Esophagus squamous epithelium (tissue), 5 donors: ENCODE measurements at places on chromosomes 2 and 18.

GRCh38 chr2:43482961-43483360 is 112.9 kb downstream of the THADA start:
- no peak for DNase-seq

- DNase-seq: no peak
These were observed 2.2 kb downstream of the SEPTIN10 start for GRCh38 chr2:109611467-109612095.

GRCh38 chr2:8427211-8427610 is 254.6 kb upstream of the ID2 start:
- no peak for DNase-seq

- DNase-seq: no peak
These were observed 362.4 kb upstream of the MEX3C start for GRCh38 chr18:51559902-51560287.

GRCh38 chr2:46780801-46781445 is 134.7 kb downstream of the MCFD2 start:
- DNase-seq: no peak

DNA sequence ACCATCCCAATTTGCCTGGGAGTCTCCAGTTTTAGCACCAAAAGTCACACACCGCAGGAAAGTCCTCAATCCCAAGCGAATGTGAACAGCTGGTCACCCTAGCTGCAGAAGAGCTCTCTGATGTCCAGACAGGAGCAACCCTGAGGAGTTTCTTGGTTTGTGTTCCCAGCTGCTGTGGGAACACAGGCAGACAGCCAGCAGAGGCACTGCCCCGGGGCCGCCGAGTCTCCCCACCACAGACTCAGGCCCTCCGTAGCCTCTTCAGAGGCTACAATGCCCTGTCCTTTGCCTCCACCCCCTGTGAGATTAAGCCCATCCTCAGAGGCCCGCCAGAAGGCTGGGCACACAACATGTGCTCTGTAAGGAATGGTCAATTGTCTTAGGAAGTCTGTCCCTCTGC is 111.5 kb downstream of the TTC32 start:
- no peak for DNase-seq

- no peak for DNase-seq
These were observed 41.8 kb upstream of the ATIC start for GRCh38 chr2:215270118-215270451.

DNA sequence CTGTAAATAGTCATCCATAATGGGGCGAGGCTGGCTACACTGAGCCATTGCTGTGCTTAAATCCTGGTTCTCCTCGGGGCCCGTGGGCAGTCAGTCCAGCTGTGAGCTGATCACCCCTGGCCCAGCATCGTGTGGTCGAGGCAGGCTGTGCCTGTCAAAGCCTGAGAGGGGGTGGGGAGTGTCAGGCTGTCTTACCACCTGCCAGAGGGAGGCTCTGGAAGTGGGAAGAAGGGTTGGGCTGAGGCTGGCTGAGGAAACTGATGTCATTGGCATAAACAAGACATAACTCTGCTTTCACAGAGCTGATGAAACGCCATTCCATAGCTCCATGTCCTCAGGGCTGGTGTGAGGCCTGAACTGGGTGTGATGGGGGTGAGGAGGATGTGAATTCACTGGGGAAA is 49.7 kb downstream of the KLHL29 start:
- DNase-seq: no peak

- no peak for DNase-seq
These were observed 1.1 kb upstream of the DPP4 start for GRCh38 chr2:162074928-162075688.

- no peak for DNase-seq
These were observed 125.0 kb downstream of the LPIN1 start for GRCh38 chr2:11871421-11871820.

DNA sequence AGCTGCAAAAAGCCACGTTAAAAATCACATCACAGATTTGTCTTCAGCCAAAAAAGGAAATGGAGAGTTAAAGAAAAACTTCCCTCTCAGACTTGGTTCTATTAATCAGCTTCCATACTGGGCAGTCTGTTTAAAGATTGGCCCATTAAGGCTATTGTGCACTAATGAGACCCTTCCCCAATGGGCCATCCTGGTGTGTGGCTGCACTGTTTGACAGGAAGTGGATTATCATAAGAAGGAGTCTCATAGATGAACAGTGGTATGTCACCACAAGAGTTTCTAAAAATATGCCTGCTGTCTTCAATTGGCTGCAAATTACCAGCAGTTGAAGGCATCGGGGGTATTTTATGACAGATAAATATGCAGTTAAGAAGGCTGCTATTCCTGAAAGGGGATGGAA is 247.6 kb upstream of the THSD7B start:
- DNase-seq: no peak

DNA sequence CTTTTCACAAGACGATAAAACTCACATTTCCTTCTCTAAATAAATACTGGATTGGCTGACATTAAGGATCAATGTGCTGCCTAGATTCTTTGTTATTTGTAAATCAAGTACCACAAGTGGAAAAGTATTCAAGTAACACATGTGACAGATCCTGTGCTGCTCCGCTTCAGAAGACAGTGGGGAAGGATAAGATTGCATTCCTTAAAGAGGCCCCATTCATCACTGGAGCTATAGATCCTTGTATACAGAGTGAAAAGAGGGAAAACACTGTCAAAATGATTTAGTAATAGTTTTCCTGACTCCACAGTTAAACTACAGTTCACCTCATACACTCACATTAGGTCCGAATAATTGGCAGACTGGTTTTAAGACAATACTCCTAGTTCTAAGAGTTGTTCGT is 108.0 kb upstream of the CSRNP3 start:
- DNase-seq: no peak

GRCh38 chr2:241506793-241507429 is 1.5 kb downstream of the STK25 start:
- no peak for DNase-seq

- DNase-seq: no peak
These were observed 22.2 kb upstream of the FAHD2A start for GRCh38 chr2:95380280-95380679.

- no peak for DNase-seq
These were observed 15.5 kb downstream of the VIL1 start for GRCh38 chr2:218434456-218434855.

GRCh38 chr2:83842421-83842820 is 616.7 kb downstream of the SUCLG1 start:
- no peak for DNase-seq

GRCh38 chr2:10375570-10376281 is 72.4 kb downstream of the ODC1 start:
- DNase-seq: no peak

DNA sequence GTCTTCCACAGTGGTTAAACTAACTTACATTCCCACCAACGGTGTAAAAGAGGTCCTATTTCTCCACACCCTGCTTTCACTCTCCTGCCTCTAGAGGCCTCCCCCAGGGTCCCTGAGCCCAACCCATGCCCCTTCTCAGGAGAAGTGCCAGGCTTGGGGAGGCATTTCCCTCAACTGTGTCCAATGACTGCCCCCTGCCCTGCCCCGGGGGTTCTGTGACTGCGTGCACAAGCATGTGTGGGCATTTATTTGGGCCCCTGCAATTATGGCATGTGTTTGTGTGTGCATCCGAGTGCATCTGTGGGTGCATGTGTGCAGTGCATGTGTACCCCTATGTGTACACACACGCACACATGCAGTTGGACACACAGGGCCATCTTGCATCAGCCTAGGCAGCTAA is 57.3 kb downstream of the INHBB start:
- DNase-seq: no peak

DNA sequence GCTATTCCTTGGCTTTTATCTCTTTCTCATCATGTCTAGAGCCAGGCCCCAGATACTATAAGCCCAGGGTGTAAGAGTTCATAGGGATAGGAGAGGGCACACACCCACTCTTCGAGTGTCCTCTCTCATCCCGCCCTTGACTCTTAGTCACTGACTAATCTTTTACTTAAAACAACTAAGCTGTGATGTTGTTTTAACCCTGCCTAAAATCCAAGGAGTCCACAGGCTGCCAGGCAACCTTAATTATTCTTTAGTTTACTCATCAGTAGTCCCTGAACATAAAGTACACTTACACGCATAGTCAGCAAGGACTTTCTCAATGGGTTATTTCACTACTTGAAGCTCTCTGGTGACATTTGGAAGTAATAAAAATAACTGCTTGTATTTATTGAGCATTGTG is 28.4 kb downstream of the GREB1L start:
- no peak for DNase-seq

GRCh38 chr18:53241161-53241560 is 901.2 kb downstream of the DCC start:
- no peak for DNase-seq

- DNase-seq: no peak
These were observed 178.6 kb downstream of the ZBTB7C start for GRCh38 chr18:48230467-48231113.

GRCh38 chr18:50955253-50955652 is 12.6 kb upstream of the ELAC1 start:
- no peak for DNase-seq

DNA sequence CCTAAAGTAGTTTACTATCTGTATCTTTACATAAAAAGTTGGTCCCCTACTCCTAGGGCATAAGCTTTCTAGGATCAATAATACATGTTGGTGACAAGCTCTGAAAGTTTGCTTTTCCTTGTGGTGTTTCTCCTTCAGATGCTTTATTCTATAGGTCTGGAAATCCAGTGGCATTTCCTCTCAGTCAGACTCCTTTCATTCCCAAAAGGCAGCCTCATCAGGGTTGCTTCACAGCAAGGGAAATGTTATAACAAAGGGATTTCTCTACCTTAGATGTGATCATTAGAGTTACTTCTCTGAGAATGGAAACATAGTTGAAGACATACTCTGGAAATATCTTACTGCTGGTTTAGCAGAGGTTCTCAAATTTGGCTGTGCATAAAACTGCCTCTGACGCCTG is 1072.4 kb upstream of the ZEB2 start:
- no peak for DNase-seq
